ENCODE measurements at places on chromosomes 5 and 9.

DNA sequence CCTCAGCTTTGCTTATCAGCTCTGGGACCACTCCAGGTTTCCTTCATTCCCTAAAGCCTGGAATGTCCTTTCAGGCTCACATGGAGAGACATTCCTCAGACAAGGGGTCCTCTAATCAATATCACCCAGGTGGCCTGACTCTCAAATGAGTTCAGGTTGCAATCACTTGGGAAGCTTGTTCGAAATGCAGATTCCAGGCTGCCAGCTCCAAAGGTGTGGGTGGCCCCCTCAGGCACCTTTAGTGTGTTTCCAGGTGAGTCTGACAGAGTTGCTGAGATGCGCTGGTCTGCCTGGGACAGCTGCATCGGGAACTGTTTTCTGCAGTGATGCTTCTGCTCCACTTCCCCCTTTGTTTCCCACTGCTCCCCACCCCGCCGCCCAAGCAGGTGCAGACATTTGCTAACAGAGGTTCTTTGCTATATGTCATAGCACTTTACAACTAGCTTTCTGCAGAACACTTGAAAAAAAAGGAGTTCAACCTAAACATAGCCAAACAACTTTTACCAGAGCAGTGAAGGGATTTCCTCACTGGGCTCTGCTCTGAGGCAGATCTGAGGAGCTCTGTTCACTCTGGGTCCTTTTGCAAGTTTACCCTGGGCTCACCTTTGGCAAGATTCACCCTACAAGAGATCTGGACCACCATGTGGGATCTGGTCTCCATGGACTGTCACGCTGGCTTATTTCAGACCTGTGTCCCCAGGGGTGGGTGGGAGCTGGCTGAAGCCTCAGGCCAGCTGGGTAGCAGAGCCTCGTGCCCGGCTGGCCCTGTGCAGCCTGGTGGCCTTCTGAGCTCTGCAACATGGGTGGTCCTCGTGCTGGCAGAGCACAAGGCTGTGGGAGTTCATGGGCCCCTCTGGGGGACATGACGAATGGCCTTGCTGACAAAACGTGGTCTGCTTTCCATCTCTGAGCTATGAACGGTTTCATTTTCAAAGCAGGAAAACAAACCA, 539.6 kb downstream of the CCDC171 start:
- DNase-seq: no peak

GRCh38 chr5:92652756-92653155, 928.3 kb downstream of the NR2F1-AS1 start:
- no peak for DNase-seq

DNA sequence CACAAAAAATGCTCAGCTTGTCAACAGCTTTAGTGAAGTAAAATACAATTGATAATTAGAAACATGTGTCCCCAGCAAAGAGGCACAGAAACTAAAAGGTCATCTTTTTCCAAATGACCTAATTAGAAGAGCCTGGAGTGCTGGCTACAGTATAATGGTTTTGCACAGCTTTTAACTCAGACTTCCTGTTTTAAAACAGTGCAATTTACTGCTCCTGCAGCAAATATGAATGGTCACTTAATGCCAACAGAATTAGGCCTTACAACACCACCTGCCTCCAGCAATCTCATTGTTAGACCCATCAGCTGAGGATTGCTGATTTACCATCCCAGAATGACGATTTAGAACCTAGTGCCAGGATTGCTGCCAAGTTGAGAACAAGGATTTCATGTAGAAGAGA, 239.3 kb downstream of the CETN3 start:
- no peak for DNase-seq

- DNase-seq: no peak
Observed at GRCh38 chr9:131781069-131781468, 41.2 kb upstream of the RAPGEF1 start.

DNA sequence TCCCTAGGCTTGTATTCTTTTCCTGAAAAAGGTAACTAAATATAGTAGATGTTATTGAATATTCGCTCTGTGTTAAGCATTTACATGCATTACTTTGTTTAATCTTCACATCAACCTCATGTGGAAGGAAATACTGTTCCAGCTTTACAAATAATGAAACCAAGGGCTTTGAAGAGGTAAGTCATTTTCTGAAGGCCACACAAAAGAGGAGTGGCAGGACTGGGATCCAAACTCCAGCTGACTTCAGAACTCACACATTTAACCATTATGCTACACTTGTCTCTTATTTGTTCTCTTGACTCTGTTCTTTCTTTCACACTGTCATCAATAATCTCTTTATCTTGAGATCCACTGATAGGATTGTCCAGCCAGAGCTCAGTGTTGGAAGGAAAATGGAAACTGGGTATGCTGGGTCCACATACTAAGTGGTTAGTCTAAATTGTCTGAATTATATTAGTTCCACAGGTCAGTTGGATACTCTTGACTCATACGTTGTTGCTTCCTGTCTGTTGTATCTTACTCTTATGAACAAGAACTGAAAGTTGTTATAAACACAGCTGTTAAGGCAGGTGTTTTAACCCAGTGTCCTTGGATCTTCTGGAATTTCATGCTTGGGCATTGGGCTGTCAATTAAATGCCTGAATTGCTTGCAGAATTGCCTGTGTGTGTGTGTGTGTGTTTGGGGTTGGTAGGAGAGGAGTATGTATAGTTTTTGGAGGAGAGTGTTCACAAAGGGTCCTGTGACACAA, 65.6 kb downstream of the TLE4 start:
- DNase-seq: no peak

DNA sequence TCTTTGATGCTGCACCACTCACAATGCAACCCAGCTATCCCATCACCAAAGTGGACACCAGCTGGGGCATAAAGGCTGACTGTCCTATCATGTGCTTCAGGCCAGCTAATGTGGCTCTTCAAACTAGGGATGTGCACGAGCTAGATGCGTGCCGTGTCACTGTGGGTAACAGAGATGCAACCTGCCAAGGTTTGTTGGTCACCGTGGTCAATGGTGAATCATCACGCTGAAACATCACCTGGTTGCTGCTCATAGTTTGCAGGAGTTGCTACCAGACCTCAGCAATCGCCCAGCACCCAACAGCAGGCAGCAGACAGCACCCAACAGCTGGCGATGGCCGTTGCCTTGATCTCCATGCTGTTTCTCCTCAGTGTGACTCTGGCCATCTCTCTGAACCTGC, 2.1 kb upstream of the PCDHGA1 start:
- DNase-seq: no peak

- no peak for DNase-seq
Observed at GRCh38 chr5:72940082-72940481, 15.8 kb upstream of the FCHO2 start.

- no peak for DNase-seq
Observed at GRCh38 chr9:20356403-20357036, 265.8 kb downstream of the MLLT3 start.

DNA sequence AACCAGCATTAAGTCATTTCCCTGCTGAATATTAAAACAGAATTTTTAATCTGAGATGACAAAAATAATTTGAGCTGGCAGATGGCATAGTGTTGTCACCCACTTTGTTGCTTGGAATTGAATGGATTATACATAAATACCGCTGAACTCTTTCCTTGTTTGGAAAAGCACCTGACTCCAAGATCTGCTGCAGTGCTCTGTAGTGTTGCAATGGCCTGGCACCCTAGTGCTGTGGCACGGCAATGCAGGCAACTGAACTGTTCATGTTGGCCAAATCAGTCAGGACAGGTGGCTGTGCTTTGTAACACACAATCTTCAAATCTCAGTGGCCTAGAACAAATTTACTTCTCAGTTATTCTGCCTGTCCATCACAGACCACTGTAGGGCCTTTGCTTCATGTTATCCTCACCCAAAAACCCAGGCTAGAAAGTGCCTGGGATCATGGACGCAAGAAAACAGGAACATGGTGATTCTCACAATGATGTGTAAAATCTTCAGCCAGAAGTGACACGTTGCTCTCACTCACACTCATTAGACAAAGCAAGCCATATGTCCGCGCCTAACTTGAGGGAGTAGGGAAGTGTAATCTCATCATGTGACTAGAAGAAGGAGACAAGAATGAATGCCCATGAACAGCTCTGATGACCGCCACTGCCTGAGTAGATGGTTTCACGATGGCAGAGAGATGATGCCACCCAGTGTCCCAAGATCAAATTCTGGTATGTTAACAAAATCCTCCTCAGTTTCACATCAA, 191.9 kb upstream of the PUM3 start:
- no peak for DNase-seq

- no peak for DNase-seq
Observed at GRCh38 chr9:37617832-37618231, 25.4 kb upstream of the TOMM5 start.

GRCh38 chr5:112012104-112012503, 255.1 kb upstream of the NREP start:
- DNase-seq: no peak

DNA sequence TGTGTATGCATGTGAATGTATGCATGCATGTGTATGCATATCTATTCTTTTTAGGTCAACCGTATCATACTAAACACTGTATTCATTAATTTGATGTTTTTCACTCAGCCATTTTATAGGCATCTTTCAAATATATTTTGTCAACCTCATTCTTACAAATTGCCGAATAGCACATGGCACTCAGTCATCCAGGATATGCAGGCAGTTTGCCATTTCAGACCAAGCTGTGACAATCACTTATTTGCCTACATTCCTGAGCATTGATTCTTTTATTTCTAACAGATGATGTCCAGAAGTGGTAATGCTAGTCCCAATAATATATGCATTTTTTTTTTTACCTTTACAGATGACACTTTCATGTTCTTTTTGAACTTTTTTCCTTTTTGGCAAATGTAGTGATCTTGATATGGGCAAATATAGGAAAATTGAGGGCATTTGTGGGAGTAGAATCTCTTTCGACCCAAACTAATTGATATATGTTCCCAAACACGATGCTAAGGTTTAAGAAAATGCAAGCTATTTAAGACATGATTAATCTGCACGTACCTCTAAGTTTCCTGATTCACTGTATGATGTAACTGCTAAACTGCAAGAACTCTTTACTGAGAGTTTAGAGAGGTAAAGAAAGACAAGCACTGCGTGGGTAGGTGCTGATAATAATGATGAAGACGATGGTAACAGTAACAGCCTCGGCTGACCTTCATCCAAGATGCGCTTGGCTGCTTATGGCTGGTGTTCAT, 153.9 kb upstream of the DAP start:
- DNase-seq: no peak

- no peak for DNase-seq
Observed at GRCh38 chr5:6750951-6751685, 37.9 kb downstream of the TENT4A start.

- no peak for DNase-seq
Observed at GRCh38 chr9:88179062-88179521, 40.8 kb upstream of the SPATA31C2 start.

- no peak for DNase-seq
Observed at GRCh38 chr5:89129941-89130340, 247.0 kb upstream of the MEF2C start.

- DNase-seq: no peak
Observed at GRCh38 chr5:139492700-139493192, 10.2 kb upstream of the STING1 start.

- DNase-seq: no peak
Observed at GRCh38 chr5:106730912-106731311, 939.8 kb downstream of the EFNA5 start.

- DNase-seq: no peak
Observed at GRCh38 chr9:132989414-132989996, 11.0 kb downstream of the GFI1B start.

DNA sequence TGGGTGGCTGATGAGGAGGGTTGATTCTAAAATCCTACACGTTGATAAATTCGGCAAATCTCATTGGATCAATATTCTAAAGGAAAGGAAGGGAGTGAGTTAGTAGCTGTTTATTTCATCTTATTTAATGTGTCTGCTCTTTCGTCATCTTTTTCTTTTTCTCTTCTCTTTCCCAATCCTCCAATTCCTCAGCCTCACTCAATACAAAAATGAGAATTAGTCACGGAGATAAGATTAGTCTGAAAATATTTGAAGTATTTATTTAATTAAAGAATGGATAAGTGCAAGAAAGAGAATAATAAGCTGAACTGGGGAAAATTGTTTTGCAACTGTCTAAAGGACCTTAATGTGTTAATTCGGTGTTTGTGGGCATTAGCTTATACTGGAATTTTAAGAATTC, 1095.1 kb downstream of the DTWD2 start:
- DNase-seq: no peak

GRCh38 chr5:156147261-156147943, 179.6 kb upstream of the SGCD start:
- no peak for DNase-seq

GRCh38 chr5:123157791-123158581, 68.9 kb downstream of the PRDM6 start:
- no peak for DNase-seq

- DNase-seq: no peak
Observed at GRCh38 chr5:108251350-108251749, 130.5 kb downstream of the FBXL17 start.

GRCh38 chr5:126139773-126140172, 283.4 kb upstream of the GRAMD2B start:
- DNase-seq: no peak

GRCh38 chr5:180823940-180824629, 21.5 kb upstream of the MGAT1 start:
- DNase-seq: no peak

DNA sequence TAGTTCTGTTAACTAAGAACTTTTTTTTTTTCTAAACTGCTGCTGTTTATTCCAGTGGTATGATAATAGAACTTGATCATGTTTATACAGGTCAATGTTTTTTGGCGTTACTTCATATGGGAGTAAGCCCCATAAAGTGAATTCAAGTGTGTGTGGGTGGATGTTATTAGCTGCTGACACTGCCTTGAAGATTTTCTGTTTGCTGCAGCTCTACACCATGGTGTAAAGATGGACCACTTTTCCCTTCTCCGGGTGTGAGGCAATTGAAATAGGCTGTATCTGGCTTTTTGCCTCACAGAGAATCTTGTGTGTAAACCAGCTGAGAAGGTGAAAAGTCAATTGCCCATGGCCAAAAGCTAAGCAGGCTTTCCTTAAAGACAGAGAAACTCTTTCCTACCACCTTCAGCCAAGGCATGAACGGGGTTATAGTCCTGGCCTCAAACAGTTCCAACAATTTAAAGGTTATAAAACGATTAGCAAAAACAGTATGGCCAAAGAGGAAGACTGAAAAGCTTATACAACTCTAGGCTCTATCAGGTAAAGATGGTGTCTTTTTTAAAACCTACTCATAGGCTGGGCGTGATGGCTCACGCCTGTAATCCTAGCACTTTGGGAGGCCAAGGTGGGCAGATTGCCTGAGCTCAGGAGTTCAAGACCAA, 33.9 kb upstream of the ABCA1 start:
- no peak for DNase-seq

- DNase-seq: no peak
Observed at GRCh38 chr5:14342306-14342705, 199.2 kb downstream of the TRIO start.

DNA sequence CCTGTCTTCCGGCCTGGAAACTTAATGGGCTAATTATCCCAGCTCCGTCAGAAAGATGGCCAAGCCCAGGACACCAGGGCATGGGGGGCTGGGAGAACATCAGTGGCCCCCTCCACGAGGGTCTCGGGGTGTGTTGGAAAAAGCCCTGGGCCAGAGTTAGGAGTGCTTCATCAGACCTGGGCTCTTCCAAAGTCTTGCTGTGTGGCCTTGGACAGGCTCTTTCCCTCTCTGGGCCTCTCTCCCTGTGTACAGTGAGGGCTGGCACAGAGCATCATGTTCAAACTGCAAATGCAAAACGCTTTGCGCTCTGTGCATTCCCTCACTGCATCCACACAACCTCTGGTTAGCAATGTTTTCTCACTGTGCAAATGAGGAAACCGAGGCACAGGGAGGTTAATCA, 48.3 kb downstream of the ASS1 start:
- DNase-seq: no peak
